Ascending aorta (tissue), 2 donors: ENCODE measurements at places on chromosomes 2 and 18. TPM values are rescaled to one million over a fixed set of nuclear protein-coding genes. Genes with fewer than 3 reads are reported as not detected.
A peak's percentile ranks its signal among the peaks of the same experiment; 100 is the strongest.

GRCh38 chr2:178775975-178776374 lies 31.2 kb downstream of the TTN start:
- H3K4me3 ChIP-seq = no peak overlapping the region
- no peak overlapping the region for H3K27ac ChIP-seq
- DNase-seq = no peak
- no peaks in the 10 kb centered on the region for H3K4me1 ChIP-seq

VPS54 gene
- total RNA-seq = 4.6 TPM

GRCh38 chr2:217382794-217383193 lies 522.9 kb upstream of the TNP1 start:
- H3K36me3 ChIP-seq = no peaks in the 10 kb centered on the region
- no peak overlapping the region for H3K27ac ChIP-seq
- no peak overlapping the region for H3K4me3 ChIP-seq
- peaks cover 18% of the 10 kb centered on the region for H3K4me1 ChIP-seq
- H3K27me3 ChIP-seq = no peaks in the 10 kb centered on the region

LHCGR gene
- not detected for total RNA-seq

CKAP2L gene
- not detected for total RNA-seq

ALKAL2 gene
- 26.7 TPM for total RNA-seq

DNA sequence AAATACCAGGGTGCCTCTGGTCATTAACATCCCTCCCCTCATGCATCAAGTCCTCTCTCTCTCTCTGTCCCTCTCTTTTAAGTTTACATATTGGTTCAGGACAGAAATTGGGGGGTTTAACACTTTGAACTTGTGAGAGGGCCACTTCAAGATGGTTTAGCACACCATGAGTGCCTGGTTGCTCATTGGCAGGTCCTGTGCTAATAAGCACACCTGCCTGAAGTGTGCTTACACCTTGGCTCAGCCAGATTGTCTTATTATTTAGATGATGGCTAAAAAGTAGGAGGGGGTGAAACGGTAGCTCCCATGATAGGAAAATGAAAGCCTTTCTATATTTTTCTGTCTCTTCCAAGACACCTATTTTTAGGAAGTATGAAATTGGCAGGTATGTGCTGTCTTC lies 205.8 kb downstream of the ARL6IP6 start:
- DNase-seq = no peak
- H3K27ac ChIP-seq = no peak overlapping the region
- no peak overlapping the region for H3K4me3 ChIP-seq
- no peaks in the 10 kb centered on the region for H3K27me3 ChIP-seq

- no peak for DNase-seq
- H3K27ac ChIP-seq = no peak overlapping the region
- H3K4me3 ChIP-seq = no peak overlapping the region
- no peaks in the 10 kb centered on the region for H3K4me1 ChIP-seq
Measured at GRCh38 chr18:21298351-21298750, 56.3 kb downstream of the GREB1L start.

GRCh38 chr2:47062681-47063537 lies 92.2 kb downstream of the STPG4 start:
- H3K4me3 ChIP-seq = no peak overlapping the region
- H3K36me3 ChIP-seq = peaks cover 34% of the 10 kb centered on the region
- H3K4me1 ChIP-seq = peaks cover 12% of the 10 kb centered on the region
- no peak for DNase-seq
- H3K27ac ChIP-seq = peak overlapping the region; percentile 61

DNA sequence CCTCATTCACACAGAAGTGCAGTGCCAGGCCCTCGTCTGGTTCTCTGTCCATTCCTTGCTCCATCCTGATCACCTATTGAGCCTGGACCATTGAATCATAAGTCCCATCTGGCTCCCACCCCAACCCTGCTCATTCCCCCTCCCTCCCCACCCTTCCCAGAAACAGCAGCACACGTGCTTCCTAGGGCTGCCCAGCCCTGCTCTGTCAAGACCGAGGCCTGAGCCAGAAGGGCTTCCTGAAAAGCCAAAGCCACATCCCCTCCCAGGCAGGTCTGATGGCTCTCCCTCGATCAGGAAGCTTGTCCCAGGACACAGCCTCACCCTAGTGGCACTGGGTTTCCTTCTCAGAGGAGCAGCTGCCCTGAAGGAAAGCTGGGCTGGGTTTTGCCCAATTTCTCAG lies 79.8 kb upstream of the FZD7 start:
- no peak overlapping the region for H3K27ac ChIP-seq
- no peaks in the 10 kb centered on the region for H3K36me3 ChIP-seq
- no peak overlapping the region for H3K4me3 ChIP-seq
- H3K4me1 ChIP-seq = no peaks in the 10 kb centered on the region

DNA sequence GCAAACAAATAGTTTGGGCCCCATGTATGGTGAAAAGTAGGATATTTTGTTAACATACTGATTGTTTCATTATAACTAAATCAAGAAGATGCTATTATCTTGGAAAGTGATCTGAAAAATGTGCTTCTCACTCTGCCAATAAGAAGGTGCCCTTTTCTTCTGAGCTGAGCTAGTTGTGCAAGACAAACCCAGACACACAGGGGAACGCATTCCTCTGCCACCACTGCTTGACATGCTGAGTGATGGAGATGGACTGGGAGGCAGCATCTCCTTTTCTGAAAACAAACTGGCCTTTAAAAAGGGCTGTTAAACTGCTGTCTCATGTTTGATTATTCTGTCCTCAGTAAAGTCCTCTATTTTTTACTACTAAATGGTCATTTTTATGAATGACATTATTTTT lies 1989.9 kb upstream of the CELF4 start:
- no peak overlapping the region for H3K27ac ChIP-seq
- no peak for DNase-seq
- H3K27me3 ChIP-seq = no peaks in the 10 kb centered on the region
- no peaks in the 10 kb centered on the region for H3K4me1 ChIP-seq
